Stimulated activated CD4-positive, alpha-beta T cell treated with anti-CD3 and anti-CD28 coated beads, Interleukin-1b, Interleukin-23, amount 100 ng/mL, for 1 hour (primary cell): ENCODE measurements at places on chromosomes 7 and 10.

- DNase-seq: no peak
Observed at GRCh38 chr10:13053794-13054462, 46.0 kb upstream of the OPTN start.

- DNase-seq: no peak
Observed at GRCh38 chr7:47304727-47305719, 276.9 kb downstream of the TNS3 start.

DNA sequence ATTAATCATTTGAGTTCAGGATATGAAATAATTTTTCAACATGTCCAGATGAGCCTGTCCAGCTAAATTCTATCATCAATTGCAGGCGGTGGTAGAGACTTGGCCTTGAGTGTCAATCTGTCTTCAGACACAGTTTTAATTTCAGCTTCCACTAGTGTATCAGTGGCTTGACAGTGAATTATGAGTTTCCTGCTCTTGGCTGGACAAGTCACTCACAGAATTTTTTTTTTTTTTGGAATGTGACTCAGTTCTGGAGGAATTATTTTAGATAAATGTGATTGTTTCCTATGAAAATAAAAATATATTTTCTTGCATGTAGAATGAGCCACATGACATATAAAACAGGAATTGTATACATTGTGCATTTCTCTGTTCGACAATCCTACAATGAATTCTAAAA lies 319.9 kb upstream of the AKR1E2 start:
- DNase-seq: no peak

- no peak for DNase-seq
Observed at GRCh38 chr10:62916141-62916603, 100.0 kb upstream of the EGR2 start.

DNA sequence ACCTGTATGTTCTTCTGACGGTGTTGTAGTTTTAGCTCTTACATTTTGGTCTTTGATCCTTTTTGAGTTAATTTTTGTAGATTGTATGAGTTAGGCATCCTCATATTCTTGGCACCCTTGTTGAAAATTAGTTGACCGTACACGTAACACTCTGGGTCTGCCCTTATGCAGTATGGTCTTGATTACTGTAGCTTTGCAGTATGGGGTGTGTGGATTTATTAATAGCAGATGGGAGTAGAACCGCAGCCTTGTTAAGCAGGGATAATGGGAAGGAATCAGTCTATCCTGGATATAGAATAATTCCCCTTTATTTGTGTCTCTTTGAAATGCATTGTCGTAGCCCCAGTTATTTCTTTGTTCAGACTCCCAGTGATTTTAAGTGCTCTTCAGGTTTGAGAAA lies 95.5 kb downstream of the UBE3C start:
- DNase-seq: no peak

GRCh38 chr7:380711-381210 lies 90.8 kb downstream of the FOXL3 start:
- no peak for DNase-seq

GRCh38 chr7:46569133-46569465 lies 648.0 kb upstream of the IGFBP3 start:
- DNase-seq: no peak

DNA sequence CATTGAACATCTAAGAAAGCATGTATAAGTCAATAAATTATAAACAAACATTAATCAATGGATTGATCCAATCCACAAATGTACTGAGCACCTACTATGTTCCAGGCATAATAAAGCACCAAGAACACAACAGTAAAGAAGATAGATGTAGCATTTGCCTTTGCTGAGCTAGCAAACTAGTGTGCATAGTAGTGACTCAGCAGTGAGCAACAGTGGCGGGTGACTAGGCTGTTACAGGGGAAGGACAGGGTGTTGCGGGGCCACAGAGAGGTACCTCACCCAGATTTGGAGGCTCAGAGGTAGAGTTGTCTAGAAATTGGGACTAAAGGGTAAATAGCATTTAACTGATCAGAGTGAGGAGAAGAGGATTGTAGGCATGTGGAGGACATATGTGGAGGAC lies 83.6 kb downstream of the NXPH1 start:
- DNase-seq: no peak

DNA sequence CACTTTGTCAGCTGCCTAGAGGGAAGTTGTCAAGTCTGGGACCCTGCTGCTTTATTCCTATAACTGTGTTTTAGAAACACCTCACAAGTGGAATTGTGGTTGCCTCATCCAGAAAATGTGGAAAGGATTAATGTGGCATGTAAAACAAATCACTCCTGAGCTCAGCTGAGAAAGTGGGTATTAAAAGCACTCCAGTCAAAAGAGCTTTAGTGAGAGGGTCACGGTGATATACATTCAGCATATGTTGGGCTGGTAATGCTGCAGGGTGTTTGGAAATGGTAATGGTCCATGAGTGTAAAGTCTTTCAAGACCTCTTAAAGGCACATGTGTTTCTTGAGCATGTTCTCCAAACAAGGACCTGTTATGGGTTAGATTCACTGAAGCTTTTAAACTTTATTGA lies 318.2 kb upstream of the MEOX2 start:
- DNase-seq: no peak

- no peak for DNase-seq
Observed at GRCh38 chr10:22458272-22459038, 113.2 kb downstream of the SPAG6 start.

DNA sequence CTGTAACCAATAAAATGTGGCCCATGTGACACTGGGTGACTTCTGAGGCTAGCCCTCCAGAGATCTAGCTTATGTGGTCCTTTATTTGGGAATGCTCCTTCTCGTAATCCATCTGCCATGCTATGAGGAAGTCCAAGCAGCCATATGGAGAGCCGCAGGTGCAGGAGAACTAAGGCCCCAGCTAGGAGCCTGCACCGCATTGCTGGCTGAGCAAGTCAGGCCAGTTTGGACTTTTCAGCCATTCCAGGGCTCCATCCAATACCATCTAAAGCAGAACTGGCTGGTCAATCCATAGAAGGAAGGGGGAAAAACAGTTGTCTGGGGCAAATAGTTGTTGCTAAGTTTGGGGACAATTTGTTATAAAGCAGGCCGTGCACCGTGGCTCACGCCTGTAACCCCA lies 32.6 kb downstream of the KLRG2 start:
- DNase-seq: no peak
